Fibroblast of skin of abdomen (primary cell): ENCODE measurements at places on chromosomes 4 and X.

DNA sequence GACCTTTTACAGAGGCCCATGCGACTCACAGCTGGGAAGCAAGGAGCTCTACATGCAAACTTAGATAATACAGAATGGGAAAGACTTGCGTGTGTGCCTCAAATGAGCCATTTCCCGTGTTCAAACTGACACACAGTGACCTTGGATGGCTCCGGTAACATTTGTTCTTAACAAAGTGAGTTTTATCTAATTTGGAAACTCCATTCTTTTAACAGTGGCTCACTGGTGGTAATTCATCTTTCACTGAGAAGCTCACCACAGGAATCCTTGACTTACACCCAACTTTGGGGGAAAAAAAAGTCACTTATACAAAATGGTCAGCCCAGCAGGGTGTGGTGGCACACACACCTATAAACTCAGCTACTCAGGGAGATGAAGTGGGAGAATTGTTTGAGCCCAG is 190.6 kb downstream of the LDB2 start:
- peak; percentile 55 for DNase-seq

GRCh38 chrX:106621836-106622235 is 10.1 kb downstream of the RADX start:
- DNase-seq: no peak

DNA sequence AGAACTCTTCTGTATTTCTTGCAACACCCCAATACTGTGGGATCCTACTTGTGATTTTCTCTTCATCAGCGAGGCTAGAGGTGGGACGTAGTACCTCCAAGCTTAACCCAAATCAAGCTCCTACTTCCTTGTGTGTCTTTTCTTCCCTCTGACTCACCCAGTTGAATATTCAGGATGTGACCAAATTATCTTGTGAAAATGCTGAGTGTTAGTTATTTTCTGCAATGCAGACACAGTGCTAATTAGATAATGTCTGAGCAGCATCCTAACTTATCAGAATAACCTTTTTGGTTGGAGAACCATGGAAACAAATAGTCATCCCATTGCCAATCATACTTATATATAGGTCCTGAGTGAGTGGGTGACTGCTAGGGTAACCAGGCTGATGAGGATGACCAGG is 2.4 kb downstream of the MEPE start:
- no peak for DNase-seq

GRCh38 chr4:544386-545105 is 31.5 kb downstream of the TMEM271 start:
- DNase-seq: no peak

GRCh38 chr4:156970501-156971164 is 966 bp downstream of the PDGFC start:
- peak; percentile 73 for DNase-seq
